ENCODE measurements at places on chromosomes 5 and 9.

DNA sequence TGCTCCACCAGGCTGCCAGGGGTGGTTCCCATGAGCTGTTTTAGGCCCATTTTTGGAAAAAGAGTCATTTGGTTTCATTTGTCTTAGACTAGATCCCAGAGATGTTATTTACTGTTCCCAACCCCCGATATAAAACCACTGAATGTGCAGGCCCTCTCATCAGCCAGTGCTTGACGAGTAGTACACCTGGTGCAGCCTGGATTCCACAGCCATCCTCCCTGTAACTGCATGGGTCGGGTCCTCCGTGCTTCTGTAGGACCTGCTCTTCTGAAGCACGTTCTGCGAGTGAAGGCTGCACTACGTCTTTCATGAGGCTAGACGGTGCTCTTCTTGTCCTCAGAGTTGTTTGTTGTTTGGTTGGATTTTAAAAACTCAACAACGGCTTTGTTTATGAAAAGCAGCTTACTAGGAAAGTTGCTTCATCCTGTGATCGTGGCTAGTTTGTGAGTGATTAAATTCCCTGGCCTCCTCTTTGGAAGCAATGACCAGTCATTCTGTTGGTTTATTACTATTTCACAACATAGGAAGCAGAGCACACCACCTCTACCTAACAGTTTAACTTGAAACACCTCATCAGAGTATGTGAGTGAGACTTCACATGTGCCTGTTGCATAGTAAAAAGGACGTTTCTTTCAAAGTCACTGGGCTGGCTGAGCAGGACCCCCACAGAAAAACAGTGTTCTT lies 135.2 kb downstream of the AOPEP start:
- DNase-seq = no peak

DNA sequence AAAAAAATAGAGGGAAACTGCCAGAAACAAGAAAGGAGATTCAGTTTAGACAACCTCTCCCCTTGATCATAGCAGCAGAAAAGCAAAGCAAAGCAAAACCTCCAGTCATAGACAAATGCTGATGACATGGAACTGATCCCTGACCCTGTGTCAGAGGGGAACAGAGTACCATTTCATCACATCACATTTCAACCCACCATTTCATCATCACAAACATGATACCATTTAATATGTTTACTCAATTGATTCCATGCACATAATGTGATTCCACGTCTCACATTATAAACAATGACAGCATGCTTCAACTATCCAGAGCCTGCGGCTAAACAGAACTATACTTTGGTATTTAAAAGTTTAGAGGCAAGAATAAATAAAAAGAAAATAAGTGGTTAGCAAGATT lies 28.7 kb upstream of the ACOT12 start:
- no peak for DNase-seq

GRCh38 chr9:91210318-91210717 lies 151.4 kb downstream of the AUH start:
- DNase-seq = no peak

DNA sequence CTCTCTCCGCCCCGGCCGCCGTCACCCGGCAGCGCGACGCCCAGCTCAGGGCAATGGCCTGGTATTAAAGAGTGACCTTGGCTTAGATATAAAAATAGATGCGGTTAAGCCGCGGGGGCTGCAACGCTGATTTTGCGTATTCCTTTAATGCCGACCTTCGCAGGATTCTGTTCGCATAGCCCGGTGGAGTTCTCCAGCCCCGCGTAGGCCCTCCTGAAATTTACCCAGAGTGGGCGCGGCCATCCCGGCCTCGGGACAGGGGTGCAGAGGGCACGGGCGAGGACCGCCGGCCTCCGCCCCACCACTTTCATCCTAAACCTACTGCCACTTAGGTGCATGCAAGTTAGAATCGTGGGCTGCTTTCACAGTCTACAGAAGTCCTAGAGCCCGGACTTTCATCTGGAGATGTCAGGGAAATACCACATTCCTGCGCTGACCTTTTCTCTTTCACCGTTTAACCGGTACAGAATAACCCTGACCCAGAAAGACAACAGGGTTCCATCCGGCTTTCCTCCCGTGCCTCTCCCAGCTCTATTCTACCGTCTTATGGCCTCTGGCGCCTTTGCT lies 492 bp upstream of the FAM169A start:
- DNase-seq = no peak

- DNase-seq = no peak
These were observed 3.8 kb downstream of the ZFAND5 start for GRCh38 chr9:72361217-72361616.

- no peak for DNase-seq
These were observed 69.6 kb upstream of the ABCA1 start for GRCh38 chr9:104997536-104997935.

- DNase-seq = no peak
These were observed 183.7 kb downstream of the SAXO1 start for GRCh38 chr9:18849270-18849669.

- no peak for DNase-seq
These were observed 22.5 kb upstream of the SHB start for GRCh38 chr9:38091310-38092199.

- no peak for DNase-seq
These were observed 1398.7 kb downstream of the PTPRD start for GRCh38 chr9:9214066-9214465.

DNA sequence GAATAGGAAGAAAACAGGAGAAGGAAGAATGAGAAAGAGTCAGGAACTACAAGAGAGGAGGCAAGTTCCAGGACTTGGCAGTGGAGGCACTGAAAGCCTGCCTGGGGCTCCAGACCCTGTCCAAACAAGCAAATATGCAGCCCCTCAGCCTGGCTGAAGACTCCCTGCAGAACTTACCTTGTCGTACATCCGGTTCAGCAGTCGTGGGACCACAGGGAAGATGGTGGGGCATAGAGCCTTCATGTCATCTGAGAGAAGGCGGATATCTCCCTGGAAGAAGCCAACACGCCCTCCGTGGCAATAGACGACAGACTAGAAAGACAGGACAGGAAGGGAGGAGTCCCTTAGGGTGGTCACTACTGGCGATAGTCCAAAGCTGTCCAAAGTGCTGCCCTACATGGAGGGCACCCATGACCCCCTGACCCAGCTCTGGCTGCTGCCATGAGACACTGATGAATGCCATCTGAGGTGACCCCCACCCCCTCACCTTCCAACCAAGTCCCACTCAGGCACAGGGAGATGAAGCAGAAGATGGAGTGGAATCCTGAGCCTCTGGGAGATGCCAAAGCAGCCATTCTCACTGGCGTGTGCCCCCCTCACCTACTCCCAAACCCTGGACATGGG lies 27.7 kb upstream of the MEIKIN start:
- no peak for DNase-seq

- no peak for DNase-seq
These were observed 44.7 kb downstream of the CCL28 start for GRCh38 chr5:43367453-43367852.

DNA sequence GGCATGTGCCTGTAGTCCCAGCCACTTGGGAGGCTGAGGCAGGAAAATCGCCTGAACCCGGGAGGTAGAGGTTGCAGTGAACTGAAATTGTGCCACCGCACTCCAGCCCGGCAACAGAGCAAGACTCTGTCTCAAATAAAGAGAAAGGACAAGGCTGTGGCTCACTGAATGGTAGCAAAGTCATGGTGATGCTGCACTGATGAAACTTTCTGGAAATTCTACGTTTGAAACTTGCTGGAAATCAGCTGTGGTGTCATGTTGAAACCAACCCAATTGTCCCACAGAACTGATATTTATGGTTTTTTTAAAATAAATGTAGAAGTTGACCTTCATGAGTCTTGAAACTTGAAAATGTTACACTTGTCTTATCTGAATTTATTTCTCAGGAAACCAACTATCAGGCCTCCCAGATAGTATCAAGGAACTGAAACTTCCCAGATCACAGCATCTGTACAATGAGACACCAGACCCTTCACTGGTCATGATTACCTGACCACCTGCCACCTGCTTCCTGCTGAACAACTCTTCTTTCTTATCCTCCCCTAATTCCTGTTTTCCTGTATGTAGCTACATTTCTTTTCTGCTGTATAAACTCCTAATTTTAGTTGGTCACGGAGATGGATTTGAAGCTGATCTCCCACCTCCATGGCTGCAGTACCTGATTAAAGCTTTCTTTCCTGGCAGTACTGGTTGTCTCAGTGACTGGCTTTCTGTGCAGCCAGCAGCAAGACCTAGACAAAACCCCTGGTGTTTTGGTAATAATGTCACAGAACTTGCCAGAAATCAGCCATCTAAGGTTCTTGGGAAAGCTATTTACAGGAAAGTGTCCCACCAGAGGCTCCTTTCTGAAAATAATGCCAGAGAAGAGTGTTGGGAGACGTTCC lies 5.6 kb upstream of the TBC1D13 start:
- no peak for DNase-seq

- DNase-seq = peak; percentile 22
These were observed 43.9 kb upstream of the GLIPR2 start for GRCh38 chr9:36092509-36093215.

- DNase-seq = no peak
These were observed 904 bp downstream of the GDNF start for GRCh38 chr5:37838933-37839341.

DNA sequence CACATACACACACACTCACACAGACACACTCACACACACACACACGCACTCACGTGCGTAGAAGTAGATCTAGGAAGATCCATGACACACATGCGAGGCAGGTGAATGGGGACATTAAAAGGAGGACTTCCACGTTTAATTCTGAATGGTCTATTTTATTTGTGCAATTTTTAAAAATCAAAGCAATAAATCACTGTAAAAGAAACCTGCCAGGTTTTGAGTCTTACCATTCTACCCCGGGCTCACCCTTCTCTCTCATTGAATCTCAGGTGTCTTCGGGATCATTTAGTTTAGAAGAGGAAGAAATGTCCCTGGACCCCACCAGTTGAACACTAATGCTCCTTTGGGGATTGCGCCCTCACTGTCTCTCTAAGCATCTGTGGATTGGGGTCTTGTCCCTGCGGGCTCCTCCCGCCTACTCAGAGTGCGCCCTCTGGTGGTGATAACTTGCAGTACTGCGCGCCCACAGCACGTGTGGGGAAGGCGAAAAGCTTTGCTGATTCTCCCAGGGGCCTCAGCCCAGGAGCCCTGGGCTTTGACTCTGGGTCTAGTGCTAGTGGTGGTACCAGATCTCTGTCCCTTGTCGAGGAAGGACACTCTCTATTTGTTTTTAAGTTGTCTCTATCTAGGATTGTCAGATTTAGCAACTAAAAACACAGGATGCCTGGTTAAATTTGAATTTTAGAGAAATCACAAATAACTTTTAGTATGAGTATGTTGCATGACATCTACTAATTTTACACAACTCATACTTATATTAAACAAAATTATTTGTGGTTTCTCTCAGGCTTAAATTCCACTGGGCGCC lies 34.8 kb downstream of the BOD1 start:
- DNase-seq = peak; percentile 30

- no peak for DNase-seq
These were observed 39.7 kb downstream of the ACTL7B start for GRCh38 chr9:108816037-108816436.

DNA sequence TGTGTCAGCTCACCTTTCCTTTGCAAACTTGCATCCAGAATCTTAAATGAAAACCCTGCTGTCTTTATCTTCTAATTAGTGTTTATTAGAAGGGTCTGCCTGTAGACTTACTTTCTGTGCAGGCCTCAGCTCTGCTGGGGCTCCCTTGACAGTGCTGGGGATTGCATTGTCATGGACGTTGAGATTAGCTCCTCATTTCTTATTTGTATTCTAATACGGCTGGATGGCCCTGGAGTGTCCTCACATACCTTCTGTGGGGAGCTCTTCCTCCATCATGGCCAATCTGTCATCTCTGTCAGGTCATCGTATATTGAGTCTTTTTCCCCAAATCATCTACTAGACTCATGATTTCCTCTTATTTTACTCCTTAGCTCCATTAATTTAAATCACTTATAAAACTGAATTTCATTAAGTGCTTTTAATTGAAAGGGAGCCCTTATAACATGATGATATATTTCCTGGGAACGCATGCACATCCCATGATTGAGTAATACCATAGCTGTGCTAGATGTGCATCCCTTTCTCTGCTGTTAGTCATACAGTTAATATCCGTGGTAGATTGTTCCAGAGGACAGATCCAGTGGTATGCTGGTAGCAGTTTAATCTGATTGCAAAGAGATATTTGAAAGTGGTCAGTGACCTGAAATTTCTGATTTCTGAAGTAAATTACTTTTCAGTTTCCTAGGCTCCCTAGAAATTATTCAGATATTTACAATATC lies 61.6 kb downstream of the ICE1 start:
- DNase-seq = no peak

GRCh38 chr9:85421641-85422040 lies 320.1 kb downstream of the AGTPBP1 start:
- DNase-seq = no peak

- no peak for DNase-seq
These were observed 108.1 kb upstream of the RAI14 start for GRCh38 chr5:34548086-34548403.

DNA sequence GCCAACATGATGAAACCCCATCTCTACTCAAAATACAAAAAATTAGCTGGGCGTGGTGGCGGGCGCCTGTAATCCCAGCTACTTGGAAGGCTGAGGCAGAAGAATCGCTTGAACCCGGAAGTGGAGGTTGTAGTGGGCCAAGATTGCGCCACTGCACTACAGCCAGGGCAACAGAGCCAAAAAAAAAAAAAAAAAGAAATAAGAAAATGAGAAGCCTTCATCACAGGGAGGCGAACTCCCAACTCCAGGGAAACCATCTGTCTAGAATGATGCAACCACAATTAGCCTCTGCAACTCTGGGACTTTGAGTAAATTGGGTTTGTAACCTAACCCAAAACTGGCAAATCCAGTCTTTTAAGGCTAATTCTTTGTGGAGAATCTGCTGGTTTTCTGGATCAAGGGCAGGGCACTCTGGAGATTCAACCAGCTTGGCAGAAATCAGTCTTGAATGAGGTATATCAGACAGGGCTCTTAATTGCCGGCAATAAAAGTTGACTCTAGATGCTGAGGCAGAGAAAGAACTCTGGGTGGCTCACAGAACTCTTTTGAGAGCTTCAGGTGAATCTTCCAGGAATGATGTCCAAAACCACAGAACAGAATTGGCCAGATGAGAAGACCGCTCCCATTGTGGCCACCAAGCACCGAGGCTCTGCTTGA lies 9.9 kb downstream of the S100Z start:
- DNase-seq = no peak

- DNase-seq = no peak
These were observed 95.6 kb downstream of the MLLT3 start for GRCh38 chr9:20526500-20527319.

DNA sequence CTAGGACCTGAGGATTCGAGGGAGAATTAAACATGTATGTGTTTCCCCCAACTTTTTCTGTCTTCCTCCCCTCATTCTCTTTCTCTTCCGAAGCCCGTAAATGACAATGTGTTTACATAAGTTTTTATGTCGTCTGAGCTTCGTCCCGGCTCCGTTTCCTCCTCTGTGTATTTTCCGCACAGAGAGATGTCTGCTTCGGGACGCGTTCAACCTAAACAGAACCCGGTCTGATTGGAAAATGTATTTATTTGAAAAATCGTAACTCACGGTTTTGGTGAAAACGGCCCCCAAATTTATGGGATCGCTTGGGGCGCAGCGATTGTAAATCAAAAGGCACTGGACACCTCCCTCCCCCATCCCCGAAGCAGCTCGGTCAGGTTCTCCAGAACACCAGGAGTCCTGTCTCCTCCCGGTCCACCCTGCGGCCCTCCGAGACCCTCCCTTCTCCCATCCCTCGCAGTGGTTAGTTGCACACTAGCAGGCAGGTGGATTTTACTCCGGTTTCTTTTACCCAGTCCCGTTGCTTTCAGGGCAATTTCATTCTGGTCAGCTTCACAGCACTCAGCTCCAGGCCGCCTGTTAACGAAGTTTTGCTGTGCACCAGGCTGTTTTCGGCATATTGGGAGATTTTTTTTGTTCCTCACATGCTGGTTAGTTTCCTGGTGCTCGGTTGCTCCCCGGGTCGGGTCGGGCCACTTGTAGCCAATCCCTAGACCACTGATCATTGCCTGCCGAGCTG lies 5.8 kb upstream of the HAND1 start:
- DNase-seq = no peak

All from activated T-cell treated with anti-CD3 and anti-CD28 coated beads, Interleukin-2, amount 50 U/mL, for 1 hour (primary cell).